Foreskin melanocyte (primary cell): ENCODE measurements at places on chromosomes 12 and 14.
A peak's percentile ranks its signal among the peaks of the same experiment; 100 is the strongest.

GRCh38 chr14:69951935-69952334 is 72.7 kb downstream of the SMOC1 start:
- no peak for DNase-seq

DNA sequence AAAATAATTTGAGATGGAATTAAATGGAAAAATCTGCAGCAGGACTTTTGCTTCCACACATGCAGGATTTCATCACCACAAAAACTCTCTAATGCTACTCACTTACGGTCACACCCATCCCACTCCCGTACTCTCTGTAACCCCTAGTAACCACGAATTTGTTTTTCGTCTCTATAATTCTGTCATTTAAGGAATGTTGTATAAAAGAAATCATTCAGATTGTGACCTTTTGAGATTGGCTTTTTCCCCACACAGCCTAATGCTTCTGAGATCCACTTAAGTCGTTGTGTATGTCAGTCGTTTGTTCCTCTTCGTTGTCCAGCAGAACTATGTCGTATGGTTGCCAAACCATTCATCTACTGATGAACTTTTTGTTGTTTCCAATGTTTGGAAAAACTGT is 19.8 kb upstream of the PZP start:
- DNase-seq = peak; percentile 94

- DNase-seq = no peak
Observed at GRCh38 chr12:31951939-31952338, 7.3 kb upstream of the RESF1 start.

DNA sequence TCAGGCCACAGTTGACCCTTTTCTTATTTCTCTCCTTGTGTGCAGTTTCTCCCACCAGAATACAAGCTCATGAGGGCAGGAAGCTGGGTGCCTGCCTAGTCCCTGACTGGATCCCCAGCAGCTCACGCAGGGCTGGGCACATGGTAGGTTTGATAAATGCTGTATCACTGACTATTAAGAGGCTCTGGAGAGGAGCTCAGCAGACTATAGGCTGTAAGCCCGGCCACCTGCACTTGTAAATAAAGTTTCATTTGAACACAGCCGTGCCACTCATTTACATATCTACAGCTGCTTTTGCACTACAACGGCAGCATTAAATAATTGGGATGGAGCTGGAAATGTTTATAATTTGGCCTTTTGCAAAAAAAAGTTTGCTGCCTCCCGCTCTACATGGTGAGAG is 32.0 kb downstream of the CHGA start:
- no peak for DNase-seq

GRCh38 chr12:9606736-9607372 is 862 bp downstream of the KLRB1 start:
- DNase-seq = no peak

DNA sequence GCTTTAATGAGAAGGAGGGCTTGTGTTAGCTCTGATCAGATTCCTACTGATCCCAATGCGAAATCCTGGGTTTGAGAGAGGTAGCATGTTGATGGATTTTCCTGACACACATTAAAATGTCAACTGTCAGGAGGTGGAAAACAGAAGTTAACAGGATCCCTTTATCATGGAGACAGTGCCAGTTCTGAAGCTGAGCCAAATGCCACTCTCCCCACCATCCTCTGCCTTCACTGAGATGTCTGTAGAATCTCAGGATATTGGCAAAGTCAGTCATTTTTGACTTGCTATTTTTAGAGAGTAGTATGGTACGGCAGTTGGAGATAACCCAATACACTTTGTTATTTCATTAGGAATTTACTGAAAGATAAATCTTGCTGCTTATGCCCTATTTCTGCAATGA is 1816.2 kb upstream of the FLRT2 start:
- DNase-seq = no peak

GRCh38 chr12:81949841-81950308 is 190.7 kb upstream of the PPFIA2 start:
- DNase-seq = peak; percentile 3

DNA sequence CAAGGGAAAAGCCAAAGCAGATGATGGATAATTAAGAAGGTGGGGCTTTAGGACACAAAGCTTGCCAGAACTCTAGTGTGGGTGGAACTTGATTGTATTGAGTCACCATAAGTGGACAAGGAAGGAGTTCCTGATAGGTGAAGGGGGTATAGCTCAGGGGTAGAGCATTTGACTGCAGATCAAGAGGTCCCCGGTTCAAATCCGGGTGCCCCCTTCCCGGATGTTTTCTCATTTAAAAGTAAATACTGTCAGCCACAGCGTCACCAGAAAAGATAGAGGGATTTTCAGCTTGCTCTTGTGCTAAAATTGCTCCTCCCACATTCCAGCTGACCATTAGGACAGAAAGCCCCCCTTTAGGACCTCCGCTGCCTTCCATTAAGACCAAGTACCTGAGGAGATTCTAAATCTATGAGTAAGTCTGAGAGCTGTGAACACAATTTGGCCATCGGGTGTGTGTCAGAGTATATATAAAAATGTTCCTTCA is 36.6 kb downstream of the DCAF4 start:
- DNase-seq = no peak

- DNase-seq = no peak
Observed at GRCh38 chr12:74608231-74608775, 70.7 kb downstream of the ATXN7L3B start.

- DNase-seq = no peak
Observed at GRCh38 chr12:57176846-57177245, 29.4 kb upstream of the LRP1-AS start.

- no peak for DNase-seq
Observed at GRCh38 chr12:24821691-24822090, 127.2 kb downstream of the BCAT1 start.

GRCh38 chr12:11753150-11753499 is 103.7 kb downstream of the ETV6 start:
- no peak for DNase-seq

DNA sequence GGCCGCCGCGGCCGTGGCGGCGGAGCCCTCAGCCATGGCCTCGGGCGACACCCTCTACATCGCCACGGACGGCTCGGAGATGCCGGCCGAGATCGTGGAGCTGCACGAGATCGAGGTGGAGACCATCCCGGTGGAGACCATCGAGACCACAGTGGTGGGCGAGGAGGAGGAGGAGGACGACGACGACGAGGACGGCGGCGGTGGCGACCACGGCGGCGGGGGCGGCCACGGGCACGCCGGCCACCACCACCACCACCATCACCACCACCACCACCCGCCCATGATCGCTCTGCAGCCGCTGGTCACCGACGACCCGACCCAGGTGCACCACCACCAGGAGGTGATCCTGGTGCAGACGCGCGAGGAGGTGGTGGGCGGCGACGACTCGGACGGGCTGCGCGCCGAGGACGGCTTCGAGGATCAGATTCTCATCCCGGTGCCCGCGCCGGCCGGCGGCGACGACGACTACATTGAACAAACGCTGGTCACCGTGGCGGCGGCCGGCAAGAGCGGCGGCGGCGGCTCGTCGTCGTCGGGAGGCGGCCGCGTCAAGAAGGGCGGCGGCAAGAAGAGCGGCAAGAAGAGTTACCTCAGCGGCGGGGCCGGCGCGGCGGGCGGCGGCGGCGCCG is 381 bp downstream of the YY1 start:
- DNase-seq = no peak

GRCh38 chr12:97300891-97301290 is 161.7 kb upstream of the RMST start:
- no peak for DNase-seq

- DNase-seq = no peak
Observed at GRCh38 chr14:60848066-60848465, 113.5 kb downstream of the MNAT1 start.

GRCh38 chr12:23222801-23223200 is 597.8 kb downstream of the ETNK1 start:
- DNase-seq = peak; percentile 93

- no peak for DNase-seq
Observed at GRCh38 chr12:113276306-113276705, 55.0 kb downstream of the TPCN1 start.

DNA sequence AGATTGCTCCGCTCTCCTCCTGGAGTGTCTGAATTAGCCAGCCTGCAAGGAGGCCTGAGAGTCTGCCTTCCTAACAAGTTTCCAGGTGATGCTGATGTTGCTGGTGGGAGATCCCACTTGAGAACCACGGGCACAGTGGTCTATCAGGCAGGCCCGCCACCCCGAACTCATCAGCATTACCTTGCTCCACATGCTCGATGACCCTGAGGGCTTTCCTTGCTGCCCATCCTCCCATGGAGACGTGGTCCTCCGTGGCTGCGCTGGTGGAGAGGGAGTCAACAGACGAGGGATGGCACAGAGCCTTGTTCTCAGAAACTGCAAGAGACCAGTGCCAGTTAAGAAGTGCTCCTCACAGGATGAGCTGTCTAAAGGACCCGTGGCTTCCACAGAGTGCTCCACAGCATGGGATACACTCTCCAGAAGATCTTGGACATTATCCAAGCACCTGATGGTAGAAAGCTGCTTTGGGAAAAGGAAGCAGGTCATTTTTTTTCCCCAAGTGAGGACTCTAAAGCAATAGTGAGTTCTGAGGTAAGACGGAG is 18.3 kb downstream of the HAL start:
- DNase-seq = no peak

DNA sequence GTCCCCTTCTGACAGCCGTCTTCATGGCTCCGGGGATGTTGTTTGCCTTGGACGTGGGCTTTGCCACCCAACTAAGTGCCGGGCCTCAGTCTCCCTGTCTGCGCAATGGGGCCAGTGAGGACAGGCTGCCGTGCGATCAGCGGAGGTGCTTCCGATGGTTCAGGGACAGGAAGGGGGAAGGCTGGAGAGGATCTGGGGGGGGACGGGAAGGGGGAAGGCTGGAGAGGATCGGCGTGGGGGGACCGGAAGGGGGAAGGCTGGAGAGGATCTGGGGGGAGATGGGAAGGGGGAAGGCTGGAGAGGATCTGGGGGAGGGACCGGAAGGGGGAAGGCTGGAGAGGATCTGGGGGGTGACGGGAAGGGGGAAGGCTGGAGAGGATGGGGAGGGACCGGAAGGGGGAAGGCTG is 3.4 kb downstream of the MMP17 start:
- DNase-seq = peak; percentile 84

GRCh38 chr12:85036733-85037132 is 582 bp downstream of the LRRIQ1 start:
- no peak for DNase-seq

DNA sequence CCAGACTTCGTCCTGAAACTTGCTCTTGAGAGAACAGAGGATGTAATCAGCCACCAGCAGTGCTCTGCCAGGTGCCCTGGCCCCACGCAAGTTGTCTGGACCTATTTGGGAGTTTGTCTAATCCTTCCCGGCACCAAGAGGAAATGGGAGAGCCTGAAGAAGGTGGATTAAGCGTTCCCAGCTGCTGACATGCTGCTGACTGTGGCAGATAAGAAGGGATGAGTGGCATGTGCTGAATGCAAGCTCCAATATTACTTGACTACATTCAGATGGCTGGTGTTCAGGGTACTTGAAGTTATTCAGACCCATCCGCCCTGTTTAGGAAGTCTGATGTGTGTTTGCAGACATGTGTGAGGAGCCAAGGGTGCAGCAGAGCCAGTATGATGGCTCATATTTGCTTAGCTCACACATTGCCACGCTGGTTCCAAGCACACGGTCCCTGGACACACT is 440.6 kb upstream of the CCDC196 start:
- DNase-seq = no peak

DNA sequence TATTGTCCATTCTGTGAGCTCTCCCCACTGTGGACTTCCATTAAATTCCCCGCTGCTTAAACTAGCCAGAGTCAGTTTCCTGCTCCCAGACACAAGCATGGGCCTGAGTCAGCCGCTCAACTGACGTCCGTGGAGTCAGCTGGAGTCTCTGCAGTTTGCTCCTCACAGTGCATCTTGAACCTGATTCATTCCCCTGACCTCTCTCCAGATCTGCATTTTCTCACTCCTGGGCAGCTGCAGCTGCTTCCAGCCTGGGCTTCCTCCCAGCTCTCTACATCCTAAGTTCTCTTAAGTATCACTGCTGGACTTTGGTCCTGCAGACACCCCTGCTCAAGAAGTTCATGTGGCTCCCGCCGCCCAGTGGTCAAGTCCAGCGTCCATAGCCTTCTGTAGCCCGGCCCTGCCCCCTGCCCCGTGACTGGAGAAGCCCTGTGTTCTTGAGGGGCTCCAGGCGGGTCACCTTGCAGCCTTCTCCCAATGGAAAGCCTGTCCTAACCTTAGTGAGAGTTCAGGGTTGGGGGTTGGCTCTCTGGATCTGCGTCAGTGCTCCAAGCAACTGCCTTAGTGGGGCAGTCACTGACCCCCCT is 20.0 kb downstream of the NFKBIA start:
- DNase-seq = peak; percentile 49

DNA sequence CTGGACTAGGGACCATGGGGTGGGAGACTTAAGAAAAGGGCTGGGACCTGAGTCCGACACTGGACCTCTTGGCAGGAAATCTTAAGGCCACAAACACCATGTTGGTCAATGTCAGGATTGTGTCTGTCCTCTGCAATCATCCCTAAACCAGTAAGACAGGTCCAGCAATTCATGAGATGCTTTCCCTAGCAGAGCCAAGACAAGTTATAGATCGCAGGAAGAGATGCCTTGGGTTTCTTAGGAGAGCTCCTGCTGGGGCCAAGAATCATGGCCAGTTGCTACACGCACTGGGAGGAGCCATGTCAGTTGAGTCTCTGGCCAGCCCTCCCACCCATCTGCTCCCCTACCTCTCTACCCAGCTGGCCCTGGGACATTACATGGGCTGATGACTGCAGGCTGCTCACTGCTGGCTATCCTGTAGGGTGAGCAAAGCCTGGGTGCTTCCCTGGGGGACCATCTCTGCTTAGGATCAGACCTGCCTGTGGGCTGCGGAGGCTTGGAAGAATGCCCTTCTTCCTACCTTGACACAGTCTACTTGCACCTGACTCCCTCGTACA is 14.2 kb downstream of the PLEKHH1 start:
- no peak for DNase-seq

- no peak for DNase-seq
Observed at GRCh38 chr14:74861734-74862090, 14.2 kb downstream of the PROX2 start.

GRCh38 chr12:54404061-54405004 is 14.7 kb downstream of the ITGA5 start:
- DNase-seq = no peak

GRCh38 chr12:130708648-130709047 is 7.5 kb downstream of the RIMBP2 start:
- no peak for DNase-seq

- DNase-seq = no peak
Observed at GRCh38 chr14:88142997-88143396, 138.1 kb downstream of the GPR65 start.

DNA sequence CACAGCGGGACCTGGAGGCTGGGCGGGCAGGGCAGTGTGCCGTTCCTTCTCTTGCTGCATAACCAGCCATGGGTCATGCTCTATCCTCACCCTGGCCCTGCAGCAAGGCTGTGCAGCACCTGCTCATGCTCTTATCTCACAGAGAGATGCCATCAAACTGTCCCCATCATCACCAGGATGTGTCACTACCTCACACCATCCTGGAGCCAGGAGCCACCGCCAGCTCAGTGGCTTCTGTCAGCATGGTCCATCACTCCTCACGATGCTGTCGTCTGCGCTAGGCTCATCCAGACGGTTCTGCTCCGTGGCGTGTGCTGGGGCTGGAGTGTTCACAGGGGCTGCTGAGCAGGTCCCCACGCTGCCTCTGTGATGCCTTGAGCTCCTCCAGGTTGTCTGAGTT is 77.2 kb upstream of the DYNC1H1 start:
- no peak for DNase-seq
